ENCODE measurements at places on chromosomes 5 and 9.

- DNase-seq: no peak
These were observed 252.3 kb downstream of the NR3C1 start for GRCh38 chr5:143151056-143151700.

GRCh38 chr5:125033602-125034001, 287.2 kb upstream of the ZNF608 start:
- DNase-seq: no peak

DNA sequence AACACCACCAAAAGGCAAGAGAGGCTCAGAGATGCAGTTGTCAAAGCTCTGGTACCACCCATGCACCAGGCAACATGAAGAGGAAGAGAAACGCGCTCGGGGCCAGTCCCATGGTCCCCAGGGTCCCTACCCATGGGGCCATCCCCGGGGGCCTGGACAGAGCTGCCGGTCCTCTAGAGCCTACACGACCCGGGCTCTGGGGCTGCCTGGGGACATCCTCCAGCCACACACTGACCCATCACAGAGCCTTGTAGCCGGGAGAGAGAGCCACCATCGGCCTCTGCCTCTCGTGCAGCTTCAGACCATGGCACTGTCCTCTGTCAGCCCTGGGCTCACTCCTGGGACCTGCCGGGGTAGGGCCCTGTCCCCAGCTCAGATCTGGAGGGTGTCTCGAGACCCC, 23.7 kb downstream of the VAV2 start:
- no peak for DNase-seq

DNA sequence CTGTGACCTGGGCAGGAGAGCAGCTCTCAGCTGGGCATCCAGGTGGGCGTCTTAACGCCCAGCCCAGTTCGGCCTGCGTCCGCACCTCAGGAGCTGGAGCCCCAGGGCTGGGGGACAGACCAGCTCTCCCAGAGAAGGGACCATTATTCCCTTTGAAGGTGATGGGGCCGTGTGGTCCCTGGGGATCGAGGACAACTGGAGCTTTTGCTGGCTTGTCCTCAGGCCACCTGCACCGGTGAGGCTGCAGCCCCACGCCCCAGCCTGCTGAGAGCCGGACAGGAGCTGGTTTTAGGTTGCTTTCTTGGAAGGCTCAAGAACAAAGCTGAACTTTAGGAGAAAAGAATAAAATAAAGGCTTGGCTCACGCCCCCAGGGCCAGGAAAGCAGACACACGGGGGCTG, 40.9 kb downstream of the NACC2 start:
- no peak for DNase-seq

- DNase-seq: no peak
These were observed 66.7 kb downstream of the SVEP1 start for GRCh38 chr9:110512817-110513216.

DNA sequence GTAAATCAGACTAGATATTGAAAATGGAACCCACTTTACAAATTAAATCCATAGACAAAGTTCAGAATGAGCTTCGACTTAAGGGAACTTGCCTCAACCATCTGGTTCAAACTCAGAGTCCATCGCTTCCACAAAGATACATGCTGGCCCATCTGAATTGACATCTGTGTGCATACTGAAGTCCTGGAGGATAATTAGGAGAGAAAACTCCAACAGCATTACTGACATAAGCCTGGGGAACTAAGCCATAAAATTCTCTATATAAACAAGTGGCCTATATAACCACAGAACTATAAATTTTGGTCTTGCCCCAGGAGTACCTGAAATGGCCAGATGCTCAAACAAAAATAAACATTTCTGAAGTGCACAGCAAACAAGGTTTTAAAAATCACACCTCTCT, 94.4 kb downstream of the IZUMO3 start:
- no peak for DNase-seq

GRCh38 chr5:135456238-135457099, 4.3 kb upstream of the TIFAB start:
- DNase-seq: no peak

DNA sequence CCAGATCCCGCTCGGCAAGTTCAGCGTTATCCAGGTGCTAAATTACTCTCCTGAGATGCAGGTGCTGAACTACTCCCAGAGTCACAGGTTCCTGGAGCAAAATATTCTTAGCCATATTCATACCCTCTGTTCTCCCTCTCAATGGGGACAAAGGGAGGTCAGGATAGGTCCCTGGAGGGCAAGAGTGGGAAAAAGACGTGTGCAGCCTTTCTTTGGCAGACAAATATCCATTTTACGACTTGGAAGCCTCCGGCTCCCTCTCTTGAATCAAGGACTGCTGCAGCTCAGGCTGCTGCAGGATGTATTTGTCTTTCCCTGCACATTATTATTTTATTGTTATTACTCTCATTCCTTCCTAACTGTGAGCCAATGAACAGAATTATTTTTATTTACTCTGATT, 590.2 kb downstream of the NR2F1-AS1 start:
- no peak for DNase-seq

GRCh38 chr5:83368319-83368718, 103.2 kb upstream of the VCAN start:
- DNase-seq: no peak

DNA sequence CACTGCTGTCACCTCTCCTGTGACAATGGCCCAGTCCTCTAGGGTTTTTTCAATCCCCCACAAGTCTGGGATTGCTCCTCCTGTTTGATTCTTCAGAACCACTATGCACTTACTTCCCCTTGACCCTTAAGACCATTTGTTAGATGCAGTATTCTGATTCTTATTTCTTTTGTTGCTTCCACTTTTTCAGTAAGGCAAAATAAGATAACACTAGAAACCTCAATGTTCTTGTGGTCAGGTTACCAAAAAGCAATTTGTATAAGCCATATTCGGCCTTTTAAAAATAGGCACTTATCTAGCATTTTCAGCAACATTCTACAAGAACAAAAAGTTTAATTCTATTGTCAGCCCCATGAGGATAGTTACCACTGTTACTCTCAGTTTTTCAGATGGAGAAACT, 220.0 kb downstream of the KDM4C start:
- DNase-seq: no peak
